ENCODE measurements at places on chromosomes 5 and 9. TPM values are rescaled to one million over a fixed set of nuclear protein-coding genes. Genes with fewer than 3 reads are reported as not detected.

Gene FOXD4
- 2.8 TPM for total RNA-seq

Gene TERT
- total RNA-seq: 6.9 TPM

Gene SLCO6A1
- 0.69 TPM for total RNA-seq

Gene SMIM3
- total RNA-seq: 35.4 TPM

Gene TMEM141
- 73.6 TPM for total RNA-seq

Gene LCN15
- total RNA-seq: 0.76 TPM

Gene KIF27
- total RNA-seq: 4.3 TPM

Gene KCNN2
- total RNA-seq: not detected

Gene SELENOP
- 11.4 TPM for total RNA-seq

Gene UBE2QL1
- total RNA-seq: not detected

Gene TMEM215
- total RNA-seq: not detected

Gene VAV2
- total RNA-seq: 33.2 TPM

Gene DRD1
- total RNA-seq: 0.54 TPM

Gene PPP2R2B
- not detected for total RNA-seq

Gene DAP
- 59.1 TPM for total RNA-seq

Gene PRLR
- total RNA-seq: 0.10 TPM

Gene PCDHB2
- total RNA-seq: not detected
